Ureter (tissue), 1 donor: ENCODE measurements at places on chromosomes 4 and X. TPM values are rescaled to one million over a fixed set of nuclear protein-coding genes. Genes with fewer than 3 reads are reported as not detected.

GRCh38 chrX:9656277-9656676 lies 109.4 kb downstream of the GPR143 start:
- no peak for DNase-seq

- DNase-seq: no peak
Measured at GRCh38 chrX:38669428-38669827, 108.1 kb downstream of the TSPAN7 start.

- no peak for DNase-seq
Measured at GRCh38 chr4:48234575-48234974, 35.1 kb downstream of the TEC start.

DNA sequence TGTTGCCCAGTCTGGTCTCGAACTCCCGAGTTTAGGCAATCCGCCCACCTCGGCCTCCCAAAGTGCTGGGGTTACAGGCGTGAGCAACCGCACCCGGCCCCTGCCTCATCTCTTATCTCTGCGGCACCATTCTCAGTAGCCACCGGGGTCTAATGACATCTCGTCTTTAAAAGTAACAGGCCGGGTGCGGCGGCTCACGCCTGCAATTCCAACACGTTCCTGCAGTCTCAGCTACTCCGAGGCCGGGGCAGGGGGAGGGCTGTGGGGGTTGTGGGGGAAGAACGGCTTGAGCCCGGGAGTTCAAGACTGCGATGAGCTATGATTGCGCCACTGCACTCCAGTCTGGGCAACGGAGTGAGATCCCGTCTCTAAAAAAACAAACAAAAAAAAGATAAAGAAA lies 28.8 kb downstream of the ING2 start:
- DNase-seq: no peak

- no peak for DNase-seq
Measured at GRCh38 chr4:100834616-100835015, 316.8 kb upstream of the EMCN start.

DNA sequence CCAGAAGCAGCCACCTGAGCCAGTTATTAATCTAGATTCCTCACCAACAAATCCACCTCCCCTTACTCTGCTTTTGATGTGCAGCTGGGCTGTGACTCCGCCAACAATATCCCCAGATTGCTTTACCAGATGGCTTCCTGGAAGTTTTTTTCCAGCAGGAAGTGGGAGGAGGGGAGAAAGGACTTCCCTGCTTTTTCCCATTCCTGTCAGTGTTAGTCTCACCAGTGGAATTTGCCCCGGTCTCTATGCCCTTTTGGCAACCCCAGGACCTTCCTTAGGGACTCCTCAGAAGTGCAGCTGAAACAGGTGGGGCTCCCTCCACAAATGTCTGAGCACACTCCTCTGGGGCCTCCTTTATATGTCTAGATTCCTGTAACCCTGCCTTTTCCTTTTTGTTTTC lies 465.2 kb upstream of the IGFBP7 start:
- DNase-seq: no peak

- no peak for DNase-seq
Measured at GRCh38 chrX:5650904-5651303, 577.8 kb downstream of the NLGN4X start.

DNA sequence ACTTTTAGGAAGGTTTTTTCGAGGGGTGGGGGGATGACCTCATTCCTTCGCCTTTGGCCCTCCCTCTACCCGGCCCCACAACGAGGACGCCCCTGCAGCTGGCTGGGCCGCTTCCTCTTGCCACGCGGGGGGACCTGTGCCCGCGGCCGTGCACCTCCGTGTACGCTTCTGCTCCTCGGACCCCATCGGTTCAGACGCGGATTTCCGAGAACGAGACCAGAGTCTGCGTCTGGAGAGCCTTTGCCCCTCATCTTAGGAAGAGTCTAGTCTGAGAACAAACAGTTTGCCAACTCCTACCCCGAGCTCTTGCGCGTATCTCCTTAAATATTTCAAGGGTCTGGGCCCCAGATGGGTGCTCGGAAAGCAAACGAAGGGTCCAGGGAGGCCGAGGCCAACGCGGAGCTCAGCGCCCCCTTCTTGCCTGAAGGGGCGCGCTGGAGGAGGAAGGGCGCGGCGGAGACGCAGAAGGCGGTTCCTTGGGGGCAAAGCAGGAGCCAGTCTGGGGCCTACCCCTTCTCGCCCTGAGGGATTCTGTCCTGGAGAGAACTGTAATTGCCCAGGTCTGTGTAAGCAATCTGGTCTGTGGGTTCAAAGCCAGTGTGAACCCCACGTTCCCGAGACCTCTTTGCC lies 3.9 kb upstream of the SFRP2 start:
- DNase-seq: no peak

- no peak for DNase-seq
Measured at GRCh38 chrX:75596178-75596577, 73.3 kb upstream of the ZDHHC15 start.

DNA sequence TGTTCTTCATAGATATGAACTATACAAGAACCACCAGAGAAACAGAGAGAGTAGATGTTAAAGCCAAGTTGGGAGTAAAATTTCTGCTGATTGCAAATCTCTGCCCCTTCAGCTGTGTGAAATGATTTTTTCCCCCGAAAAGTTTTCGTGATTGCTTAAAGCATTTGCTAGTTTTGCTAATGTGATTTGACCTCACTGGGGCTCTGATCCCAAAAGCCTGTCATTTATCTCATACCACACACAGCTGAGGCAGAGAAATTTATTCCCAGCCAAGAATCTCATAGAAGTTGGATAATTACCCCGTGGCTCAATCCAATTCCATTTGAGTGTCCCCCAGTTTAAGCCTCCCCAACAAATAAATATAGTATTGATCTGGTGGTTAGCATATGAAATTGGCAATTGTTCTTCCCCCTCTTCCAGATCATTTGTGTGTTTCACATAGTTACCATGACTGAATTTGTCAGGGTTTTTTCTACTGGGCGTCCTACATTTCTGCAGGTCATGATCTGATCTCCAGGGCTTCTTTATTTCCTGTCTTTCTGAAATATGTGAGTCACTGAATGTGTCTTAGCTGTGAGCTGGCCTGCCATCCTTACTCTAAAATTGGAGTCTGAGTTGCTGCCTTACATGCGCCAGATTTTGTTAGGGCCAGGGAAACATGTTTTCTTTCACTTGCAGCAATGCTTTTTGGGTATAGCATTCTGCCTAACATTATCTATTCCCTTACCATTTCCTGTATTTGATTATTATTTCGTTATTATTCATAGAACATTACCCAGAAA lies 167.5 kb upstream of the FRMPD4 start:
- DNase-seq: no peak

- no peak for DNase-seq
Measured at GRCh38 chr4:166335256-166335938, 462.4 kb downstream of the TLL1 start.

The IL1RAPL1 gene
- 0.49 TPM for total RNA-seq

The FRMD7 gene
- total RNA-seq: 1.6 TPM

The PAK3 gene
- total RNA-seq: 7.6 TPM

The TRIM2 gene
- 90.6 TPM for total RNA-seq

The CSAG3 gene
- not detected for total RNA-seq

The ITIH6 gene
- not detected for total RNA-seq
